Activated CD4-positive, CD25-positive, alpha-beta regulatory T cell treated with anti-CD3 and anti-CD28 coated beads, Interleukin-2, amount 50 U/mL, for 24 hours (primary cell): ENCODE measurements at places on chromosomes 16 and 17.

GRCh38 chr17:58317421-58318064 lies 11.1 kb downstream of the TSPOAP1 start:
- peak; percentile 99 for ATAC-seq

DNA sequence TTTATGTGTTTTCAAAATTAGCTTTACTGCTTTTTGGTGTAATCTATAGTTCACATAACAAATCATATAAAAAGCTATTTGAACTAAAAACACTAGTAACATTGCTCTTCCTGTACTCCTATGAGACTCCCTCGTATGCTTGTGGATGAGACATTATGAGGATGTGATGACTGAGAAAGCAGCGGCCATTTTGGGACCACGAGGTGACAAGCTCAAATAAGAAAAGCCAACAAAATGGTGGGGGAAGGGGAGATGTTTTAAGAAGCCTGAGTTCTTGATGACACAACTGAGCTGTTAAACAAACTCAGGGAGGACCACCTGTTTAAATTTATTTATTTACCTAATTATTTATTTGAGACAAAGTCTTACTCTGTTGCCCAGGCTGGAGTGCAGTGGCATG lies 4.5 kb downstream of the CCL18 start:
- ATAC-seq: no peak

DNA sequence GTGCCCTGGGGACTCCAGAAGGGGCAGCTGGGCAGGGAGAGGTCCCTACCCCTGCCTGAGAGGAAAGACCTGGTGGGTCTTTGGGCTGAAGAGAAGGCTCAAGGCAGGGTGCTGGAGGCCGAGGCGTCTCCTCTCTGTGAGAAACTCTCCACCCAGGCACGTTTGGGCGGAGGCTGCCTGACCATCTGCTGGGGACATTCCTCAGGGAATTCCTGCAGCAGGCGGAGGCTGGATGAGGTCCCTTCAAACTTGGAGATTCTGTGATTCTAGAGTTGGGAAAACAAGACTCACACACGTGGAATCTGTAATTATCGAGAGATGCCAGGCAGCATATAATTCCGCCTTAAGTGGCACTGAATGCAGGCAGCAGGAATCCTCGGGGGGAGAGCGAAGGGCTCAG lies 21.1 kb upstream of the PHF12 start:
- no peak for ATAC-seq

- no peak for ATAC-seq
These were observed 217.8 kb upstream of the SOX9 start for GRCh38 chr17:71902894-71903506.

- no peak for ATAC-seq
These were observed 92.1 kb upstream of the ZNF750 start for GRCh38 chr17:82931699-82932517.

DNA sequence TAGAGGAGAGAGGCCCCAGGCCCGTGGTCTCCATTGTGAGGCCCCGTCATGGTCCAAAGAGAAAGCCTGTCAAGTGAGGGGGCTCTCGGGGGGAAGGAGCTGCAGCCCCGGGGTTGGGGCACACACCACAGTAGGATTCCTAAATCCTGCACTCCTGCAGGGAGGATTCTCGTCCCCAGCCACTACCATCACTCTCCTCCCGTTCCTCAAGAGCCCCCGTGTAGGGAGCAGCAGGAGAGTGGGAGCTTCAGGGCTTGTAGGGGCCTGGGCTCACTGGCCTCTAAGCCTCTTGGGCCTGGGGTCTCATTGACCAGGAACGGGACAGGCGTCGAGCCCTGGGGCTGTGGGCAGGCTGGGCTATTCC lies 821 bp downstream of the C16orf86 start:
- no peak for ATAC-seq

GRCh38 chr17:57197466-57198071 lies 58.8 kb upstream of the MSI2 start:
- ATAC-seq: no peak

- ATAC-seq: no peak
These were observed 112.8 kb downstream of the PLCG2 start for GRCh38 chr16:81891736-81892364.

DNA sequence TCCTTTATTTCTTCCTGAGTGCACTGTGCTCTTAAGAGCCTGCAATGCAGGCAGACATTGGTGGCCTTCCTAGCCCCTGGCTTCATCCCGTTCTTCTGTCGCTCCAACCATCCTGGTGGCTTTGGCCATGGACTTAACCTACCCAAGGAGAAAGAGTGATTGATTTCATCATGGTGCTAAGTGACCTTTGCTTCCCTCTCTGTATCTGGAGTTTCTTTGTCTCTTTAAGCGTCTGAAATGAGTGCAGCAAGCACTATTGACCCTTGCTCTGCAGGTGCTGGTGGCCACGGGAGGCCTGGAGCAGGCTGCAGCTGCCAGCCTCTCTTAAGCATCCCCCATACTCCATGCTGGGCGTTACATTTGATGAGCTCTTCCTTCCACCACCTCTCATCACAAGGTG lies 60.5 kb downstream of the RAP1GAP2 start:
- no peak for ATAC-seq
